Kidney (tissue), 22 donors: ENCODE measurements at places on chromosomes 16 and 17. TPM values are rescaled to one million over a fixed set of nuclear protein-coding genes. Genes with fewer than 3 reads are reported as not detected.

- no peak overlapping the region for H3K4me3 ChIP-seq
- H3K27ac ChIP-seq, result no peak overlapping the region
- H3K4me1 ChIP-seq, result no peaks in the 10 kb centered on the region
- DNase-seq, result peak; percentile 63
- no peaks in the 10 kb centered on the region for H3K27me3 ChIP-seq
Observed at GRCh38 chr17:48503747-48504146, 27.1 kb downstream of the HOXB1 start.

DNA sequence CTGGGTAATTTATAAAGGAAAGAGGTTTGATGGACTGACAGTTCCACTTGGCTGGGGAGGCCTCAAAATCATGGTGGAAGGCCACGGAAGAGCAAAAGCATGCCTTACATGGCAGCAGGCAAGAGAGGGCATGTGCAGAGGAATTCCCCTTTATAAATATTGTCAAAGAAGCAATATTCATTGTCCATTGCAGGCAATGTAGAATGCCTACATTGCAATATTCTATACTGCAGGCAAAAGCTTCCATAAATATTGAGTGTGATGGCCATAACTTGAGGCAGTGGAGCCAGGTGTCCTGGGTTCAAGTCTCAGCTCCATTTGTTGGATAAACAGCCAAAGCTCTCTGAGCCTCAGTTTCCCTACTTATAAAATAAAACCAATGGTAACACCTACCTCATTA, 322.3 kb downstream of the SHISA9 start:
- no peaks in the 10 kb centered on the region for H3K27me3 ChIP-seq
- no peak overlapping the region for H3K4me3 ChIP-seq
- H3K36me3 ChIP-seq, result no peaks in the 10 kb centered on the region
- no peaks in the 10 kb centered on the region for H3K4me1 ChIP-seq

DNA sequence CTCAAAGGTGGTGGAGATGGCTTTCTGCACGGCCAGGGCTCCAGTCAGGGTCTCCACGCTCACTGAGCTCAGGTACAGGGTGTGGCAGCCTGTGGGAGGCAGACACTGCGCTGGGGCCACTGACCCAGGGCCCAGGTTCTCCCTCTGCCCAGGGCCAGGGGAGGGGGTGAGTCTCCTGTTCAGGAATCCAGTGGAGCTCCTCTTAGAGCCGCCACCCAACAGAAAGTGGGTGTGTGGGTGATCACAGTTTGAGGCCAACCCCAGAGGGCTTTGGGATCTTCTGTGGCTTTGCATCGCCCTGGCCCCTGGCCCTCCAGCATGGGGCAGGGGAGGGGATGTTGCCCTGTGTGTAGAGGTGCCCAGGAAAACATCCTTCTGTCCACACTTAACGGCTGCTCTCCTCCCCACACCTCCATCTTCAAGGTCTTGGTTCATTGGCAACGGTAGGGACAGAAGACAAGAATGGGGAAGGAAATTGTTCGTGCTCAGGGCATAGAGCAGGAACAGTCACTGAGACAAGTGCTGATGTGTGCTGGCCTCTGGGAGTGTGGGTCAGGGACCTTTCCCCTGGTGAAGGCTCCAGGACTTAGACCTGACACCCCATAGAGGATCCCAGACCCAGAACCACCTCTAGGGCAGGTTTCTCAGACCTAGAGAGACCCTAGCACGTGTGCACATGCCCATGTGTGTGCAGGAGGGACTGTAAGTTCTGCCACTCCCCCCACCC, 21.5 kb downstream of the TNS4 start:
- no peaks in the 10 kb centered on the region for H3K36me3 ChIP-seq
- no peak for DNase-seq
- H3K27me3 ChIP-seq, result no peaks in the 10 kb centered on the region
- H3K4me1 ChIP-seq, result no peaks in the 10 kb centered on the region
- no peak overlapping the region for H3K27ac ChIP-seq

DNA sequence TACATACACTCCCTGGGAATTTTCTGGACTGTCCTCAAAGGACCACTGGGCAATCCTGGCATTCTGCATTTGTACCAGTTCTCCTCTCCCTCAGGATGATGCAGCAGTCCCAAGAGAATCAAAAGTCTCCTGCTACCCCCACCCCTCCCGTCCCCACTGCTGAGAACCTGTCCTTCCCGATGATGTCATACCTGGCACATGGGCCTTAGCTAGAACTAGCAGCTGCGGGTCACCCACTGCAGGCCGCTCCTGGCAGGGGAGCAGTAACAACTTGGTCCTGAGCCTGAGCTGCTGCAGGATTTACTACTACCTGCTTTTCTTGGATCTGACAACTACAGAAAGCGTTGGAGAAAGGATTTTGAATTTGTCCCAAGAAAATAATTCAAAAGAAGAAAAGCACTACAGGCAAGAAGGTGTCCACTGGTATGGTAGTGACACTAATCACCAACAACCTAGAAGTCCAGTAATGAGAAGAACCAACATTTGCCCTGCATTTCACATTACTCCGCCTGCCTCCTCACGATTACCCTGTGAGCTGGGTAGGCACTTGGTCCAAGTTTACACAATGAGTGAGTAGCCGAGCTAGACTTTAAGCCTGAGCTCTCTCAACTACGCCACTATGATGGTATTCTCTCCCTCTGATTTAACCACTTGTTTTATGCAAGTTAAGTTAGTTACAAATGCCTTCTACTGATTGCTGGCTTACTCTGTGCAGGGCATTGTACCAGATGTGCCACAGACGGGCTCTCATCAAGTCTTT, 55.3 kb upstream of the ETV4 start:
- no peaks in the 10 kb centered on the region for H3K27me3 ChIP-seq
- H3K27ac ChIP-seq, result no peak overlapping the region
- H3K4me3 ChIP-seq, result no peak overlapping the region
- H3K36me3 ChIP-seq, result no peaks in the 10 kb centered on the region
- no peak for DNase-seq
- no peaks in the 10 kb centered on the region for H3K4me1 ChIP-seq

DNA sequence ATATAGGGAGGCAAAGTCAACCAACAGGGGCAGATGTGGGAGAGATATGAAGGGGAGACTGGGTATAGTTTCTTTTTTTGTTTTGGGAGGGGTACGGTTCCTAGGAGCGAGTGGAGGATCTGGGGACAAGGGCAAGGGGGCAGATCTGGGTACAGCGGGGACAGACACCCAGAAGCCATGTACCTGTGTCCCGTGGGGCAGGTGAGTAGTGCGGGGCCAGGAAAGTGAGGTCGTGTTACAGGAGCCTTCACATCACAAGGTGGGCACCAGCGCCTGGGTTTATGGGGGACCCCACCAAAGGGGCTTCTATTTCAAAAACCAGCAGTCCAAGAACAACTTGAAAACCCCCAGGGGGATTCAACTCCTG, 11.5 kb downstream of the LITAF start:
- no peak for DNase-seq
- H3K27me3 ChIP-seq, result no peaks in the 10 kb centered on the region
- no peak overlapping the region for H3K27ac ChIP-seq
- peaks cover 7% of the 10 kb centered on the region for H3K4me1 ChIP-seq

DNA sequence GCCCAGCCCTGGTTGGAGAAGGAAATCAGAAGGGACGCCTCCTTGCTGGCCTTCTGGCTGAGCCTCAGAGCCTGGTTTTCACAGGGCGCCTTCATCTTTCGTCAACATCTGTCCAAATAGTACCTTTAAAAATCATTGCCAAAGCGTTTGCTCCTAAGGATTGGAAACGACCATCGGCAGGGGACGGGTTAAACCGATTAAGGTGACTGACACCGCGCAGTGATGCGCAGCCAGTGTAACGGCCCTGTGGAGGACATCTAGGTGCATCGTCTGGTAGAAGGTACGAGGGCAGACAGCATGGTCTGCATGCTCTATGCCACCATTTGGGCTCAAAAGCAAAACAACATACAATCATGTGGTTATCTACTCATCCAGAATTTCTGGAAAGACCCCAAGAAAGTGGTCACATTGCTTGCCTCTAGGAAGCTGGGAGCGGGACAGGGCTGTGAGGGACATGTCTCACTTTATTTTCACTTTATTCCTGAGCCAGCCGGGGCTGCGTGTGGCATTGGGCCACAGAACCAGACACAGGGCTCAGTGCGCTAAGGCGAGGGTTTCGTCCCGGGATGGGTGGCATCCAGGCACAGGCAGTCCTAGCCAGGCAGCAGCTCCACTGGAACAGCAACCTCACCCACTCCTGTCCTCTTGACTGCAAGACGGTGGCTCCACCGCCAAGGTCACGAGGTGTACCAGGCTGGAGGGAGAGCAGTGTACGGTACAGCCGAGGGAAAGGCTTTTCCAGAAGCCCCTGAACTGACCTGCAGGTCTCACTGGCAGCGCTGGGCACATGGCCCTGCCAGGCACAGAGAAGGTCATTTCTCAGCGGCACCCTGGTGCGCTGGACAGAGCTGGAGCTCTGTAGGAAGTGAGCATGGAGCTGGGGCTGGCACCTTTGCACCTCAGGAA, 40.9 kb upstream of the JPH3 start:
- no peaks in the 10 kb centered on the region for H3K4me1 ChIP-seq
- no peak overlapping the region for H3K27ac ChIP-seq
- H3K36me3 ChIP-seq, result no peaks in the 10 kb centered on the region
- no peaks in the 10 kb centered on the region for H3K27me3 ChIP-seq
- DNase-seq, result no peak

- peaks cover 7% of the 10 kb centered on the region for H3K36me3 ChIP-seq
- H3K4me1 ChIP-seq, result peaks cover 40% of the 10 kb centered on the region
- H3K27me3 ChIP-seq, result no peaks in the 10 kb centered on the region
- no peak overlapping the region for H3K27ac ChIP-seq
Observed at GRCh38 chr17:77188084-77189066, 47.6 kb downstream of the SEC14L1 start.

DNA sequence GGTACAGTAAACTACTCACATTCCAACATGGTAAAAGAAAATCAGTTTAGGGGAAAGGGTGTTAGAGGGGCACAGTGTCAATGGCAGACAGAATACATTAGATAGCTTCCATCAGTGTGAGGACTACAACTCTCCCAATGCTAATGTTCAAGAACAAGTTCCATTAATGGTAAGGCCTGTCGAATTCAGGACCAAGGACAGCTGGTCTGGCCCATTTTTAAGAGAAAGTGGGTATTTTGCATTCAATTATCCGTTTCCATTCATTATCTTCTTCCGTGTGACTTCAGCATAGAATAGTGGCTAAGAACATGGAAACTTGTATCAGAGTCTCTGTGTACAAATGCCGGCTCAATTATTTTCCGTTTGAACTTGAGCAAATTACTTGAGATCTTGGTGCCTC, 98.4 kb downstream of the XYLT1 start:
- no peak overlapping the region for H3K27ac ChIP-seq
- H3K4me3 ChIP-seq, result no peak overlapping the region
- H3K27me3 ChIP-seq, result no peaks in the 10 kb centered on the region
- no peak for DNase-seq
- no peaks in the 10 kb centered on the region for H3K4me1 ChIP-seq
- no peaks in the 10 kb centered on the region for H3K36me3 ChIP-seq

GRCh38 chr17:42548070-42548837, 4.5 kb upstream of the HSD17B1 start:
- H3K4me1 ChIP-seq, result no peaks in the 10 kb centered on the region
- no peaks in the 10 kb centered on the region for H3K27me3 ChIP-seq

GRCh38 chr17:2138318-2138717, 83.4 kb downstream of the HIC1 start:
- H3K4me1 ChIP-seq, result peaks cover 11% of the 10 kb centered on the region
- no peak for DNase-seq
- no peak overlapping the region for H3K4me3 ChIP-seq
- H3K36me3 ChIP-seq, result no peaks in the 10 kb centered on the region
- H3K27ac ChIP-seq, result no peak overlapping the region
- H3K27me3 ChIP-seq, result no peaks in the 10 kb centered on the region

GRCh38 chr16:56953006-56953405, 8.7 kb upstream of the CETP start:
- no peaks in the 10 kb centered on the region for H3K36me3 ChIP-seq
- H3K4me1 ChIP-seq, result no peaks in the 10 kb centered on the region
- H3K27ac ChIP-seq, result no peak overlapping the region
- H3K4me3 ChIP-seq, result no peak overlapping the region

DNA sequence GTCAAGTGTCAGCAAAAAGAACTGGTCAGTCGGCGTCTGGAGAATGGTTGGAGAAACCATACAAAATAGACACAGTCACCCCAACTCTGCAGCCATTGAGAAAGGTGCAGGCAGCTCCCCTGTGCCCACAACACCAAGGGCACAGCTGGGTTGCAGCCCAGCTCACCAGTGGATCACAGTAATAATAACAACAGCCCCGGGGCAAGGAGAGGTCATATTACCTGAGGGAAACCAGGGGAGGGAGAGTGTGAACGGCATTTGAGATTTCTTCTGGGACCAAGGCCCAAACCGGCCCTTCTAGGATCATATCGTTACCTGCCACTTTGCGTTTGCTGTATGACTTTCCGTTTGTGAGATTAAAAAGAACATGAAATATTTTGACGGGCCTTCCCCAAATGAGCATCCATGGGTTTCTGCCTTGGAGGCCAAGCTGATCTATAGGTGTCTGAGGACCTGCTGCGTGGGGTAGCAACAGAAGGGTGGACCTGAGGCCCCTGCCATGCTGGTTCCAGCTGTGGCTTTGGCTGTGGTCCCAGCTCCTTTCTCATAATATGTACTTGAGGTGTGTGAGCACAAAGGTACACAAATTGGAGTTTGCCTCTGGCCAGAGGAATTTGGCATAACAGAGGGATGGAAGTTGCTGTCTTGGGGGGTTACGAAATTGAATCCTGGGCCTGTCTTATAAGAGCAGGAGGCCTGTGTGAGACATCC, 154.6 kb downstream of the CMIP start:
- H3K27ac ChIP-seq, result no peak overlapping the region
- H3K4me3 ChIP-seq, result no peak overlapping the region
- no peaks in the 10 kb centered on the region for H3K27me3 ChIP-seq
- DNase-seq, result peak; percentile 53

- peaks cover 4% of the 10 kb centered on the region for H3K4me1 ChIP-seq
- H3K4me3 ChIP-seq, result no peak overlapping the region
- DNase-seq, result no peak
- no peaks in the 10 kb centered on the region for H3K27me3 ChIP-seq
Observed at GRCh38 chr17:15452746-15453145, 14.7 kb downstream of the CDRT4 start.

GRCh38 chr16:88724855-88725555, 18.7 kb downstream of the CTU2 start:
- H3K27ac ChIP-seq, result no peak overlapping the region
- H3K4me3 ChIP-seq, result no peak overlapping the region
- no peaks in the 10 kb centered on the region for H3K4me1 ChIP-seq
- peaks cover 10% of the 10 kb centered on the region for H3K36me3 ChIP-seq

Gene MRPL12
- total RNA-seq, result 52.4 TPM

Gene KRT33B
- not detected for total RNA-seq

Gene DDX5
- total RNA-seq, result 769 TPM

Gene MT1E
- 258 TPM for total RNA-seq

Gene GPRC5B
- total RNA-seq, result 53.1 TPM

Gene KRT31
- not detected for total RNA-seq

Gene POLR3K
- 8.8 TPM for total RNA-seq

Gene SYT17
- 5.8 TPM for total RNA-seq

Gene SOX9
- total RNA-seq, result 79.3 TPM

Gene SPNS3
- 1.4 TPM for total RNA-seq

Gene TXNDC11
- 60.8 TPM for total RNA-seq
